ENCODE measurements at places on chromosomes 12 and 14. TPM values are rescaled to one million over a fixed set of nuclear protein-coding genes. Genes with fewer than 3 reads are reported as not detected.
A peak's percentile ranks its signal among the peaks of the same experiment; 100 is the strongest.

GRCh38 chr14:50501642-50502041 is 30.7 kb downstream of the MAP4K5 start:
- peaks cover 18% of the 10 kb centered on the region for H3K36me3 ChIP-seq
- no peak overlapping the region for H3K4me3 ChIP-seq
- no peak for DNase-seq
- H3K27me3 ChIP-seq = no peaks in the 10 kb centered on the region

Gene SLC25A21
- total RNA-seq = not detected

GRCh38 chr12:47604221-47604873 is 101.5 kb downstream of the RPAP3 start:
- no peak for DNase-seq
- H3K27ac ChIP-seq = no peak overlapping the region
- peaks cover 21% of the 10 kb centered on the region for H3K36me3 ChIP-seq
- H3K27me3 ChIP-seq = no peaks in the 10 kb centered on the region
- peaks cover 8% of the 10 kb centered on the region for H3K4me1 ChIP-seq
- no peak overlapping the region for H3K4me3 ChIP-seq

GRCh38 chr12:29242921-29243431 is 93.9 kb downstream of the FAR2 start:
- peak overlapping the region; percentile 84 for H3K27ac ChIP-seq
- H3K4me1 ChIP-seq = peaks cover 36% of the 10 kb centered on the region
- peak overlapping the region; percentile 46 for H3K4me3 ChIP-seq
- no peak for DNase-seq

- no peak overlapping the region for H3K27ac ChIP-seq
- H3K4me1 ChIP-seq = peaks cover 45% of the 10 kb centered on the region
- H3K36me3 ChIP-seq = no peaks in the 10 kb centered on the region
- H3K4me3 ChIP-seq = no peak overlapping the region
Observed at GRCh38 chr12:50517421-50518048, 12.8 kb downstream of the DIP2B start.

GRCh38 chr12:92059960-92060359 is 85.7 kb downstream of the BTG1 start:
- no peak overlapping the region for H3K27ac ChIP-seq
- no peak overlapping the region for H3K4me3 ChIP-seq
- DNase-seq = no peak
- no peaks in the 10 kb centered on the region for H3K27me3 ChIP-seq
- peaks cover 7% of the 10 kb centered on the region for H3K4me1 ChIP-seq

Gene SYCP3
- total RNA-seq = 2.9 TPM

All from natural killer cell treated with Interleukin-12 subunit alpha and Interleukin-12 subunit beta and Interleukin-15 and Interleukin-18, amount 100 ng/mL, for 72 hours (primary cell).